ENCODE measurements at places on chromosomes 1 and 21.

DNA sequence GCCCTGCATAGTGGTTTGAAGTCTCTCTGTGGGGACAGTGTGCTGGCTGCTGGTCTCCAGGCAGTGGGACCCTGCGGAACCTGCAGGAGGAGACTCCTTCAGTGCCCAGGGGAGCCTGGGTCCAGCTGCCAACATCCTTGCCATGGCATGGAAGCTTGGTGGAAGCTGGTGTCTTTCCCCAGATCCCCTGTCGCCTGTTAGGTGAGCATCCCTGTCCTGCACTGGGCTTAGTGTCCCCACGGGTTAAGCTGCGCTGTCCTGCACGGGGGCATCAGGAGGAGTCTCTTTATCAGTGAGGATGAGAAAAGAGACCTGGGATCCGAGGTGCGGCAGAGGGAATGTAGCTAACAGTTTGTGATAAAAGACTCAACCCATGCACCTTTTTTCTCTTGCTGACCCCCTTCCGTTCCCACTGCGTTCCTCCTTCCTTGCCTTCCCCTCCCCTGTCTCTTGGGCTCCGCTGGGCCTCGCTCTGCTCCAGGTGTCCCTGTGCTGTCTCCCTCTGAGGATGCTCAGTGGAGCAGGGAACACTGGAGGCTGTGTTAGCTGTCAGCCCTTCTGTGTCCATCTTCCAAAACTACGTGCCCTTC, 59.3 kb downstream of the SLC37A1 start:
- no peak for DNase-seq

DNA sequence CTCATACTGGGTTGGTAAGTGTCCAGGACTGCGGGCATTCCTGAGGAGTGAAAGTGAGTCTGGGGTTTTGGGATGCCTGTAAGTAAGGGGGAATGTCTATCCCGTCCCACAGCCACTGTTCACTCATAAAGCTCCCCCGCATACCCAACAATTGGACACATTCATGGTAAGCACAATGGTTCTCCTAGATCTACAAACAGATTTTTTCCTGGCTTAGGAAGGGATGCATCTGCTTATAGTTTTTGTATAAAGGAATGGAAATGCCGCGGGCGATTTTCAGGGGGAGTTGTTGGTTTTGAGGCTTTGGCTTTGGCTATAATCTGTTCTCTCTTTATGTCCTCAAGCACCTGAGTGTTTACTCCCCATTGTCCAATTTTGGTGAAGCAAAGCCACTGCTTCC, 7.1 kb downstream of the ERVH48-1 start:
- DNase-seq, result no peak

GRCh38 chr21:33878824-33879223, 36.8 kb downstream of the ATP5PO start:
- no peak for DNase-seq

GRCh38 chr1:77039739-77040138, 172.5 kb downstream of the ST6GALNAC5 start:
- DNase-seq, result no peak

DNA sequence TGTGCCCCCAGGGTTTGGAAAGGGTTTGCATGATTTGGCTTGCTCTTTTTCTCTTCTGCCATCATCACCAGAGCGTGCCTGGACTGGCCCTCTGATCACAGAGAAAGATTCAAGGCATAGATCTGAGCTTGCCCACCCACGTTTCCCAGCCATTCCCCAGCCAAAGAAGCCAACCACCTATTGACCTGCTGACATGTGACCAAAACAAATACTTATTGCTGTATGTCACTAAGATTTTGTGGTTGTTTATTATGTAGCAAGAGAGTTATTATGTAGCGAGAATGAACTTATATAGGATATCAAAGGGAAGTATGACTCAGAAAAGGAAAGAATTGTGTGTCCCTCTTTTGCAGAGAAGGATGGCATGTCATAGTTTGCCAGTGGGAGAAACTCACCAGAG, 59.9 kb downstream of the UBE2U start:
- no peak for DNase-seq

- no peak for DNase-seq
Observed at GRCh38 chr21:34969423-34970166, 79.5 kb downstream of the RUNX1 start.

GRCh38 chr1:109901141-109901523, 9.5 kb upstream of the CSF1 start:
- DNase-seq, result no peak

- DNase-seq, result no peak
Observed at GRCh38 chr1:117017062-117017461, 15.5 kb downstream of the CD101 start.

DNA sequence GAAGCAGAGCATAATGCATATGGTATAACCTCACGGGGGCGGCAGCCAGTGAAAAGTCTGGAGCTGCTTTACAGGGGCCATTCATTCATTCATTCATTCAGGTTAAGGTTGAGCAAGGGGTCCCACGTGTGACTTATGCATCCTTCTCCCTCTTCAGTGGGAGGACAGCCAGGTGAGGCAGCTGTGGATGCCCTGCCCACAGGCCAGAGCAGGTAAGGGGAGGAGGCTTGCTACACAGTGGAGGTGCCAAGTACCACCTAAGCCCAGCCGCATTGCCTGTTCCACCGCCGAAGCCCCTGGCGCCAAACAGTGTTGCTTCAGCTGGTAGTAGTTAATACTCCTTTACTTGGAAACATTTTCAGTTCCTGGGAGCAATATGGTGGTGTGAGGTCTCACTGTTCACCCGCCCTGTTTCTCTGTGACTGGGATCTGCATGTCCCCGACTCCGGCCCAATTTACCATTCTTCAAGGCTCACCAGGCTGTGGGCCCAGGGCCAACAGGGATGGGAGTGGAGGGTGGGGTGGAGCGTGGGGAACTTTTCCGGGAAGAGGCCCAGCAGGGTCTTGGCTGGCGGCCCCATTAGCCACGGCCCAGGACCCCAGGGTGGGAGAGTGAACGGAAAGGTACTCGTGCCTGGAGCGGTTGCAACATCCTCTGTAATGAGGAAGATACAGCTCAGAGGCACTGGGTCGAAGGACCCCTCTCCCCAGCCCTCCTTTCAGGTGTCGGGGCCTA, 722 bp upstream of the PODN start:
- DNase-seq, result no peak

DNA sequence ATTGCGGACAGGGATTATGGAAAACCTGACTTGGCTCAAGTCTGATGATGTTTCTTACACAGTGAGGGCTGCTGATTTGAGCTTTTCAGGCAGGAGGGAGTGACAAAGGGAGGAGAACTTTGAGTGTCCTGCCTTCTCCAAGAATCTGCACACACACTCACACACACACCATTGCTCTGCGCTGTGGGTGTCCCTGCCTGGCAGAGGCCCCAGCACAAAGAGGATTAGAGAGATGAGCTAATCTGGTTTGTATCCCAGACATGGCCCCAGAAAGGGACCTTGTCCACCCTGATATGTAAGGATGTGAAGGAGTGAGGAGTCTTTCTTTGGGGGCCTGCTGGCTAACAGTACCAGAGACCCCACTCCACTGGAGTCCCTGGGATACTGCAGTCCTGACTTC, 5.9 kb upstream of the WNT2B start:
- no peak for DNase-seq

DNA sequence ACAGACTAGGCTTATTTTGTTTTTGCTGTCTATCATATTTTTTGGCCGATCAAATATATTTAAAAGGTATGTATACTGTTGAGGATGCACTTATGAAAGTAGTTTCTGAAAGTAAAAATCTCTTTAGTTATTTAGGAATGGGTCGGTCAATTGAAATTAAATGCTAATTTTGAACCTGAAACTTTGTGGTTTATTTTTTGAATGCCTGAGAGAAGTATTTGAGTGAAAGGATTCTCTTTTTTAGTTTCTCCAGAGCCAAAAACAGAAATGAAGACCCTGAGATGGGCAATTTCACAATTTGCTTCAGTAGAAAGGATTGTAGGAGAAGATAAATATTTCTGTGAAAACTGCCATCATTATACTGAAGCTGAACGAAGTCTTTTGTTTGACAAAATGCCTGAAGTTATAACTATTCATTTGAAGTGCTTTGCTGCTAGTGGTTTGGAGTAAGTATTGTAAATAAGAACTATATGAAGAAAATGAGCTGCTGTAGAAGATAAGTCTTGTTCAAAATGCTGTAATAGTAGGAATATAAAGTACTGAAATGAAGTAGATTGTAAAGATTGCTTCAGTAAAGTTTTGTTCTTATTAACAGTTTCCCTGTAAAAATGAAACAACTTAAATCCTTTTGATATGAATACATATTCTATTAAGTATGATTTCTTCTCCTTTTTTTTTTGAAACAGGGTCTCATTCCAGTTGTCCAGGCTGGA, 11.5 kb downstream of the USP1 start:
- no peak for DNase-seq

DNA sequence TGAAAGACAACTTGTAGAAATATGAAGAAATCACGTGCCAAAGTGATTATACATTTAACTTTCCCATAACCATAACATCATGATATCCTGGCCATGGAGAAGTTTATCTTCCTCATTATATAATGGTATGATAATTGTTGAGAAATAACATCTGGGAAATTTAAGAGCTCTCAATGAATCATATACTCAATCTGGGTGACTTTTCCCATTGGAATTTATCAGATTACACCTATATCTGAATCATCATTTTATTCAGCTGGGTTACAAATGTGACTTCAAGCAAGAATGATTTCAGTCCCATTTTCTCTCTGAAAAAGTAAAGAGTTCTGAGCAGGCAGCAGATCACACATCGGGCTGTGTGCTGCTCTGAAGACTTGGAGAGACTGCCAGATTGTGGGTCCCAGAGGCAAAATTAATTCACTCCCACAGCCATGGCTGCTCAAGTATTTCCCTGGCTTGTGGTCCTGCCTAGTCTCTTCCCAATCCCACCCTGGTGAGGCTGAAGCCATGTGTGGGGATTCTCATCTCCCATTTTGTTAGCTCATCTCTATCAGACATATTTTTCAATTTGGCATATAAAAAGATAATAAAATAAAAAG, 278.0 kb downstream of the MRPL39 start:
- no peak for DNase-seq

GRCh38 chr1:209512821-209513220, 70.7 kb upstream of the CAMK1G start:
- DNase-seq, result no peak

- DNase-seq, result no peak
Observed at GRCh38 chr1:33943978-33944377, 80.1 kb downstream of the HMGB4 start.

DNA sequence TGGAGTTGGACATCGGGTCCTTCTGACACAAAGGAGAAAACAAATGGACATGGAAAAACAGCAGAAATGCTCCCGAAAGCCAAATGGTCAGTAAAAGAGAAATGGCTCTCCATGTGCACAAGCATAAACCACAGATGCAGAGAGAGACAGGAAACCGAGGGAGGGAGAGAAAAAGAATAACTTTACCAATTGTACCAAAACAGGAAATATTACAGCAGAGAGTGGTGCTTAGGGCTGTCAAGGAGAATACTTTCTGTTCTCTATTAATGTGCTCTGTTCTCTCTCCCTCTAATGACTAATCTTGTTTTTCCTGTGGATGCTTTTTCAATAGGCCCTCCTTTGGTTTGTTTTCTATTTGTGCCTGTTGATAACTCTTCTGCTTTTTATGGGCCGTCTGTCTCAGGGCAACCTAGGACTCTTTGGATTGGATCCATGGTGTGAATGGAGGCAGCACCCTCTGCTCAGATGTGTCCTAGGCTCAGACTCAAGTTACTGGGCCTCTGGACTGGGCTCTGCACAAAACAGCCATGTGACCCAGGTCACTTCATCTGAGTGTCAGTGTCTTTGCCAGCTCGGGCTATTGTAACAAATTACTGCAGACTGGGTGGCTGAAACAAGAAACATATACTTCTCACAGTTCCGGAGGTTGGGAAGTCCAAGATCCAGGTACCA, 663.0 kb downstream of the NPHP4 start:
- DNase-seq, result no peak

- no peak for DNase-seq
Observed at GRCh38 chr1:199155166-199156019, 516.6 kb downstream of the PTPRC start.

DNA sequence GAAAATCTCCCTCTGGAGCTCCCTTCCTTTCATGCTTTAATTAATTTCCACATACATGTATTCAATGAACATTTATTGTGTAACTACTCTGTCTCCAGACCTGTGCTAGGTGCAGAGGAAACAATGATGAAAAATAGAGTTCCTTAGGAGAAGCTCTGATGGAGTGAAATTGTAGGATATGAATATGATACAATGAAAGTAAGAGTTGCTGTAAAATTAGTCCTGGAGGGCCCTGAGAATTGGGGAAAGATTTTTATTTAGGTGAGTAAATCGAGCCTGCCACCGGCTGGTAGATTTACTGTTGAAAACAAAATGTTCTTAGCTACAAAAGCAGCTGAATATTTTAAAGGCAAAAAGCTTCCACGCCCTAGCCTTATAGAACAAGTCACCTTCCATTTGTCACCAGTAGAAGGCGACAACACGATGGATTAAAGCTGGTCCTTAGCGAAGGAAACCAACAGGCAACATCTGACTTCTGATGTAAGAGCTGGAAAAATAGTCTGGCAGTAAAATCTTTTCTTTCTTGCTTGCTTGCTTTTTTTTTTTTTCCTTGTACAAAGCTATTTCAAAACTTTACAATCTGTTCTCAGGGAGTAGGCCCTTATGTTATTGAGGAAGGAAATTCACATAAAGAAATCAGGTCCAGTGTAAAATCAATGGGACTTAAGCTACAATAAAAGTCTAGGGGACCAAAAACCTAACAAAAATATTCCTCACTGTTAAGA, 82.0 kb upstream of the ROR1 start:
- no peak for DNase-seq

- DNase-seq, result no peak
Observed at GRCh38 chr1:24769656-24770651, 24.7 kb downstream of the CLIC4 start.

GRCh38 chr1:156841295-156841855, 17.5 kb downstream of the INSRR start:
- DNase-seq, result no peak

DNA sequence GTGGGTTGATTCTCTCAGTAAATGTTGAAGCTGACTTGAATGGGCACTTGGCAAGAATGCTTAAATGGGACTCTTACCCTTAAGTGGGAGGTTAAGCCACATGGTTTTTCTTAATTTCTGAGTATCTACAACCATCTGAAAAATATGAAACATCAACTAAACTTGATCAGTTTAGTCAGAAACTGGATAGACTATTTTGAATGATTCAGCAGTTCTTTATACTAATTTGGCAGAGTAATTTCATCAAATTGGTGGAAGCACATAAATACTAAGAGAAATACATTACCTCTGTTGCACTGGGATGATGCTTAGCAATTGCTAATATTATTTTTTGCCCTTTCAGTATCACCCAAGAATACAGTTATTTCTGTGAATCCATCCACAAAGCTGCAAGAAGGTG, 4.7 kb downstream of the VCAM1 start:
- no peak for DNase-seq

GRCh38 chr1:86823386-86823785, 90.5 kb downstream of the SELENOF start:
- DNase-seq, result no peak

GRCh38 chr1:8598783-8599182, 218.7 kb downstream of the RERE start:
- no peak for DNase-seq
